ENCODE measurements at places on chromosomes 3 and 15. TPM values are rescaled to one million over a fixed set of nuclear protein-coding genes. Genes with fewer than 3 reads are reported as not detected.

Gene TRIM59
- 2.5 TPM for total RNA-seq

Gene FOXB1
- total RNA-seq = not detected

Gene KCNMB2
- not detected for total RNA-seq

Gene CACNA2D2
- not detected for total RNA-seq

Gene TMEM44
- 17.8 TPM for total RNA-seq

Gene TGM5
- 0.66 TPM for total RNA-seq

Gene LYZL4
- 0.34 TPM for total RNA-seq

Gene GP9
- total RNA-seq = not detected

Gene TMEM266
- total RNA-seq = 0.30 TPM

Gene FBXW12
- not detected for total RNA-seq

Measured in A375 (cell line).